CD4-positive, alpha-beta T cell treated with Interleukin-15 for 4 hours (primary cell): ENCODE measurements at places on chromosomes 4 and X.

DNA sequence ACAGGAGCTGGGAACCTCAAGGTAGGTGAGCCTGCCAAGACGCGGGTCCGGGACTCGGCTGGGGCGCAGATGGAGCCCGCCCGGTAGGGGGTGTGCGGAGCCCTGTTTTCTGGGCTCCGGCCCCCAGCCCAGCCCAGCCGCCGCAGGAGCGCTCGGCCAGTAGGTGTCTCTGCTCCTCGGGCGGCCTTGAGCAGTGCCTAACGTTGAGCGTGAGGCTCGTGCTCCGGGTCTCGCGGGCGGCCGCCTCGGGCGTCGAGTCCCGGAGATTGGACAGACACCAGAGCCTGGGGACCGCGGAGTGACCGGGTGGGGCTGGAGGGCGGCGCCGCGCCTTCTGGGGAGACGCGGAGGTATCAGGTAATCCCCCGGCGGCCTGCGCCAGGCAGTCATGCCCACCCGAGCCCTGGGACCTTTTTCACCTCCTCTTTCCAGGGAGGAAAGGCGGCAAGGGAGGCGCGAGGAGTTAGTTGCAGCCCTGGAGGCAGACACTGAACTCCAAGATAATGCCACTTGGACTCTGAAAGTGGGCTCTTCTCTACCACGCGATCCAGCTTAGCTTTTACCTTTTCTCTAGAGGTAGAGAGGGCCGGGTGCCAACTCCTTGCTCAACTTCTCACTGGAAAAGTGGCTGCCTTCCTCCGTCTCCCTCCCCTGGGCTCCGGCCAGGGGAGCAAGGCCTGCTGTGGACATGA lies 14.5 kb upstream of the FGG start:
- peak; percentile 29 for DNase-seq

- DNase-seq = no peak
Observed at GRCh38 chr4:91031761-91032160, 904.6 kb downstream of the CCSER1 start.

GRCh38 chr4:156948133-156948532 lies 23.5 kb downstream of the PDGFC start:
- DNase-seq = no peak

DNA sequence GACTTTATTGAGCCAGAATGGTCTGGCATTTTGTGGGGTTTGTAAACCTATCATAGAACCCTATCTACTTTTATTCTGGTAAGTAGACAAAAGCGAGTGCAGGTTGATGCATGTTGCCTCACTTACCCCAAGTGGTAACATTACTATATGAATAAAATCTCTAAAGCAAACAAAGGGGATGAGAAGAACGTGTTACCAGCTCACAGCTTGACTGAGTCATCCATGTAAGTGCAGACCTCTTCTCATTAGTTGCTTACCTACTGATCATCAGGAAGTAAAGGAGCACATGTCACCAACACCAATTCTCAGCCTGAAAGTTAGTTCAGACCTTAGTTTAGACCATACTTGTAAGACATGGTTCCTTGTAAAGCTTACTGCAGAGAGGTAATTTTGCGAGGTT lies 1328.3 kb downstream of the C4orf33 start:
- DNase-seq = no peak

DNA sequence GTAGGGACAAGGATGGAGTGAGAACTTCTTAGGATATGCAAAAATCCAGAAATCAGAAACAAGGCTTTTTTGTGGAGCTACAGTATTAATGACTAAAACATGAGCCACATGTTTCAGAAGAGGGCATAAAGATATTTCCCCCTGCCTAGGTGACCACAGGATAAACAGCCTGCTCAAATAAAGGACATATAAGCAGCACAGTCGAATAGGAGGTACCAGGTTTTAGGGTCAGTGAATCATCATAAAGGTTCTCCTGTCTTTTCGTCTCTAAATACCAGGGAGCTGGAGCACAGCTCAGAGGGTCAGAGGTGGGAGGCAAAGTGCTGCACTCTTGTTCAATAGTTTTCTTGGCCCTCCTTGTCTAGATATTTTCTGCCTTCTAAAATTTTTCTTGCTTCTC lies 211.9 kb upstream of the HS3ST1 start:
- no peak for DNase-seq

GRCh38 chr4:16931339-16932305 lies 33.2 kb upstream of the LDB2 start:
- DNase-seq = no peak

GRCh38 chrX:76184276-76184675 lies 11.4 kb downstream of the PBDC1 start:
- DNase-seq = no peak

GRCh38 chr4:38236003-38236402 lies 275.8 kb downstream of the PTTG2 start:
- no peak for DNase-seq
